Activated CD4-positive, alpha-beta T cell treated with anti-CD3 and anti-CD28 coated beads, Interleukin-2, Interleukin-6, amounts not matched to agents 100 ng/mL and 50 ng/mL, durations not matched to agents 16 hours and 8 hours (primary cell): ENCODE measurements at places on chromosomes 3 and 15.

DNA sequence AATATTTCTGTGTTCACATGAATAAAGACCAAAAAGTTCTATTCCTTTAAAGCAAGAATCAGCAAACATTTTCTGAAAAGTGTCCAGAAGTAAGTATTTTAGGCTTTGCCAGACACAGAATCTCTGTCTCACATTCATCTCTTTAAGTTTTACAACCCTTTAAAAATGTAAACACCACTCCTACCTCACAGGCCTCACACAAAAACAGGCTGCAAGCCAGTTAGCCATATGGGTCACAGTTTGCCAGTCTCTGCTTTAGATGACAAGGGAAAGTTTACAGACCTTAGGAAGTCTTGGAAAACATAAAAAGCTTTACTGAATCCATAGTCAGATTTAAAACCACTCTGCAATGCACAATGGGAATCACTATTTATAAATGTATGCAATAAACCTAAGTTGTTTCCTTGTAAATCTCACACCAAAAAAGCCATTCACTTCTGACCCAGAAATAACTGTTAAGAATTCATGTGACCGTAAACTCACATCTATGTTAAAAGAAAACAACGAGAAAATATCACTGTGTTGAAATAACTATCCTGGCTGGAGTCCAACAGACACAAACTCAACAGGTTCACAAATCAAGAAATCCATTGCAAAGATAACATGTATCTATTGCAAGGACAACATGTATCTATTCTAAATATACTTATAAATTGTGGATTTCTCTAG is 308.2 kb downstream of the ULK4 start:
- no peak for DNase-seq

- no peak for DNase-seq
Observed at GRCh38 chr3:38598791-38599190, 50.7 kb downstream of the SCN5A start.

- no peak for DNase-seq
Observed at GRCh38 chr3:104909198-104909597, 457.5 kb upstream of the ALCAM start.

DNA sequence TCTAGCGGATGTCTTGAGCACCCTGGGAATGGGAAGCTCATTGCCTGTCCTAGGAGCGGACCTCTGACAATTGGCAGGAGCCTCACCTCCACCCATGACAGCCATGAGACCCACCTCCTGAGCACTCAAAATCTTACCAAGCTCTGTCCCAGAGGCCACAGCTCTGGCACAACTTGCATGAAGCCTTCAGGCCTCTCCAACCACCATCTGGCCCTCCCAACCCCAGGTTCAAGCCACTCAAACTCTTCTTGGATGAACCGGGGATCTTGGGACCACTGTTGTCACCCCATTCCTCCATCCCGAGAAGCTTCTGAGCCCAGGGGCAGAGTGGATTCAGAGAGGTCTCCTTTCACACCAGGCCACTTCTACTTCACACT is 1.5 kb downstream of the VIPR1 start:
- DNase-seq, result no peak

GRCh38 chr3:133973249-133973980 is 56.3 kb downstream of the SLCO2A1 start:
- no peak for DNase-seq

- DNase-seq, result no peak
Observed at GRCh38 chr15:90576711-90577389, 47.1 kb downstream of the CRTC3 start.

DNA sequence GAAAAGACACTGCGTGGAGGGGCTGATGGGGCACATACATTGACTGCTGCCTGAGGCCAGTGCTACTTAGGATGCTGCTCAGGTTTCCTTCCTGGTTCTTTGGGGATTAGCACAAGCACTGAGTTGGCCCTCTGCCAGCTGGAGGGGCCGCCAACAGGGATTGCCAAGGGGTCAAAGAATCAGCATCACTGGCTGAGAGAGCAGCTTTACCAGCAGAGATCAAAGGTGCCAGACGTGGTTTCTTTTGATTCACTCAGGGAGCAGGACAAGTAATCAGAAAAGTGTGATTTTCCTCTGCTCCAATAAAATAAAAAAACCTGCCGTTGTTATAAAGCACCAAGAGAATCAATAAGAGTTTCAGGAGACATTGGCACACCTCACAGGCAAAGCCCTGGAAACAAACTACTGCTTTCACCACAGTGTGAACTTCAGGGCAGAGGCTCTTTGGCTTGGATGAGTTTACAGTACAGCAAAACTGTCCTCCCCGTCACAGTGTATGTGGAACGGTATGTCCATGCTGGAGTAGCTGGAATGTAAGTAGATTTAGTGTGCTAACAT is 45.8 kb upstream of the FSIP1 start:
- no peak for DNase-seq

- no peak for DNase-seq
Observed at GRCh38 chr3:175349168-175349567, 490.0 kb downstream of the NAALADL2 start.

DNA sequence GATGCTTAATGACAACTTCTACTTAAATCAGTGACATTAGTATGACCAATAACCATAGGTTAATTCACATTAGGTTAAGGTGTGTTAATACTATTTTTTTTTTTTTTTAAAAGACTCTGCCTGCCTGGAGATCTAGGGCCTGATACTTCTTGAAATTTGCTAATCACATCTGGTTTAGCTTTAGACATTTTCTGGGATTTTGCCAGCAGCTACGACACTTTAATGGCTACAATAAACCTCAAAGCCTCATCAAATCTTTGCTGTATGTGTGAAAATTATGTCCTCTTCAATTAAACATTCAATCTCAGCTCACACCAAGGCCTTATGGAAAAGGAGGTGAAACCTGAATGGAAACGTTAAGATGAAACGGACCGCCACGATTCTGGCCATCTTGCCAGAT is 167.9 kb downstream of the GREM1 start:
- no peak for DNase-seq

DNA sequence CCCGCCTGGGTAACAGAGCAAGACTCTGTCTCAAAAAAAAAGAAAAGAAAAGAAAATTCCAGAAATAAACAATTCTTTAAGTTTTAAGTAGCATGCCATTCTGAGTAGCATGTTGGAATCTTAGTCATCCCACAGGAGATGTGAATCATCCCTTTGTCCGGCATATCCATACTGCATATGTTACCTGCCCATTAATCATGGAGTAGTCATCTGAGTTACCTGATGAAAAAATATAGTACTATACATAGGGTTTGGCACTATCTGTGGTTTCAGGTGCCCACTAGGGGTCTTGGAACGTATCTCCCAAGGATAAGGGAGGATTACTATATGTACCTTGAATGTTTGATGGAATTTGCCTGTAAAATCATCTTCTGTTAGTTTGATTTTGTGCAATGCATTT is 6.3 kb upstream of the CCR4 start:
- DNase-seq, result no peak

- DNase-seq, result no peak
Observed at GRCh38 chr3:45595364-45596195, 1.0 kb downstream of the LIMD1 start.

GRCh38 chr3:57982561-57983243 is 25.5 kb upstream of the FLNB start:
- no peak for DNase-seq

DNA sequence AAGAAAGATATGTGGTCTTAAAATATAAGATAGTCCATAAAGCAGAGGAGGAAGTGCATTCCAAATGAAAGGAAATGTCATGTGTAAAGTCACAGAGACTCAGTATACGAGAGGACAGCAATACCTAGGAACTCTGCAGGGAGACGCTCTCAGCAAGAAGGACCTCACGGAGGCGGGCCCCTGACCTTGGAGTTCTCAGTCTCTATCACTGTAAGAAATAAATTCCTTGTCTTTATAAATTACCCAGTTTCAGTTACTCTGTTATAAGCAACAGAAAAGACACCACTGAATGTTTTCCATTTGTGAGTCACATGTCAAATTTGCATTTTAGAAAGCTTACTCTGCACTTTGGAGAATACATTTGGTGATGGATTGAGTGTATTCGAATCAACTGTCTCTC is 140.6 kb downstream of the GBE1 start:
- no peak for DNase-seq

- DNase-seq, result no peak
Observed at GRCh38 chr3:13682331-13683013, 133.5 kb downstream of the FBLN2 start.

GRCh38 chr15:63572749-63573464 is 24.3 kb upstream of the FBXL22 start:
- DNase-seq, result no peak
